Activated T-cell treated with anti-CD3 and anti-CD28 coated beads, Interleukin-2, amount 50 U/mL, for 72 hours (primary cell): ENCODE measurements at places on chromosomes 7 and 10. TPM values are rescaled to one million over a fixed set of nuclear protein-coding genes. Genes with fewer than 3 reads are reported as not detected.

- no peak overlapping the region for H3K4me3 ChIP-seq
- no peak for DNase-seq
- peaks cover 15% of the 10 kb centered on the region for H3K4me1 ChIP-seq
- H3K27me3 ChIP-seq: peaks cover 6% of the 10 kb centered on the region
- no peak overlapping the region for H3K27ac ChIP-seq
Measured at GRCh38 chr10:88803641-88804040, 1.1 kb downstream of the LIPM start.

The CTTNBP2 gene
- total RNA-seq: not detected

GRCh38 chr7:1545417-1546246 lies 10.4 kb downstream of the TMEM184A start:
- no peak overlapping the region for H3K27ac ChIP-seq
- no peaks in the 10 kb centered on the region for H3K27me3 ChIP-seq
- peaks cover 1% of the 10 kb centered on the region for H3K36me3 ChIP-seq
- no peaks in the 10 kb centered on the region for H3K4me1 ChIP-seq

- no peak for DNase-seq
- H3K36me3 ChIP-seq: no peaks in the 10 kb centered on the region
- H3K27ac ChIP-seq: peak overlapping the region; percentile 93
- peak overlapping the region; percentile 69 for H3K4me3 ChIP-seq
- H3K27me3 ChIP-seq: no peaks in the 10 kb centered on the region
Measured at GRCh38 chr7:105346138-105346537, 42.6 kb downstream of the SRPK2 start.

The RAMP3 gene
- not detected for total RNA-seq

DNA sequence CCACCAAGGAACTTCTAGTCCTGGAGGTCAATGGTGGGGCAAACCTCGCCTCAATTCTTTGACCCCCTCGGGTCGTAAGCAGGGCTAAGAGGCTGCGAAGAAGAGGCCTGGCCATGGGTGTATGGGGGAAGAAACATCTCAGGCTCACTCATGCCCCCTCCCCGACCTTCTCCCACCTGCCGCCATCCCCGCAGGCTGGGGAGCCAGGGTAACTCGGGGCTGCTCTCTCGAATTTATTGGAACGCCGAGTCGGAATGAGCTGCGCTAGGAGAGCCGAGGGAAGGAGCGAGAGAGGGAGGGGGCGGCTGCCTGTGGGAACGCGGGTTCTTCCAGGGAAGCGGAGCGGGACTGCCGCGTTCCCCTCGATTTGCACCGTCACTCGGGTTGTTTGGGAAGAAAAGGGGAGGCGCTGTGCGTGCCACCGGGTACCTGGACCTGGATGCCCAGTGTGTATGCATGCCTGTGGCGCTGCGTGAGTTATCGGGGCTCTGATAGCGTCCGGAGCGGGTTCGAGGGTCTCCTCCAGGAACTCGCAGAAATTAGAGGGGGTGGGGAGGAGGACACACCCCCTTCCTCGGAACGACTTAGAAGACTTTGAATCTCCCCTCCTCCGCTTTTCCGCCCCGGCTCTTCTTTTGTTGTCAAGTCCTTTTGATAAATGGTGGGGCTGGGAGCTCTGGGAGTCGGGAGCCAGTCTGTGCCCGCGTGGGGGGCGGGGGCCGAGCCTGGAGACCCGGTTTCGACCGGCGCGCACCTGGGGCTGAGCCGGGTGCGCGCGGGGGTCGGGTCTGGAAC lies 1.8 kb upstream of the ZNF503 start:
- peaks cover 44% of the 10 kb centered on the region for H3K4me1 ChIP-seq
- H3K4me3 ChIP-seq: peak overlapping the region; percentile 79
- H3K36me3 ChIP-seq: peaks cover 3% of the 10 kb centered on the region
- H3K27me3 ChIP-seq: peaks cover 62% of the 10 kb centered on the region

The ICA1 gene
- total RNA-seq: 2.7 TPM

The DPYSL4 gene
- 9.9 TPM for total RNA-seq

DNA sequence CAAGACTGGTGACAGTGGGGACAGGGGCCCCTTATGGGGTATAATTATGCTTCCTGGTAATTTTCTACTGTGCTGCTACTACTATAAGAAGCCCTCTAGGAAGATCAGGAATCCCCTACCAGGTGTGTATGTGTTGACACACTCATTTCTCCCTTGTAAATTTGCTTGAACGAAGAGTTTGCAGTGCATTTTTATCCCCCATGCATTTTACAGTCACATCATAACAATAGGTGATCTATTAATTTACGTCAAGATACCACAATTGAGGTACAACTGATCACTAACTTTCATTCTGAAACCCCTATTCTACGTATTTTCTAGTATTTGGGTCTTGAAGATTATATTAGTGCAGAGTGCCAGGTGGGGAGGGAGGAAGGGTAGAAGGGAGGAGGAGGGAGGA lies 252.2 kb downstream of the NSUN6 start:
- H3K4me1 ChIP-seq: no peaks in the 10 kb centered on the region
- H3K4me3 ChIP-seq: no peak overlapping the region
- no peak overlapping the region for H3K27ac ChIP-seq
- H3K27me3 ChIP-seq: peaks cover 14% of the 10 kb centered on the region
- DNase-seq: no peak

DNA sequence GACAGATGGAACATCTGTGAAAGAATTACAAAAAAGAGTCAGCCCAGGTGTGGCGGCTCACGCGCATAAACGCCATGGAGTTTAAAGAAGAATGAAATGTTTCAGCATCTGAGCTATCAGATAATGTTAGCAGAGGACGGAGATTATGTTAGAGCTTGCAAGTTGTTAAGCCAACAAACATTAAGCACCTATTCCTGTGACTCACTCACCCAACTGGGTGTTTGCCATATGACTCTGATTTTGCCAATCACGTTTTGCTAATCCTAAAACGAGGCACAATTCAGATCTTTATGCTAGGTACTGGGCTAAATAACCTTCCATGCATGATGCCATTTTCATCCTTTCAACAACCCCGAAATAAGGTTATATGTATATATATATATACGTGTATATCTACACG lies 29.0 kb upstream of the CCNY start:
- H3K4me1 ChIP-seq: peaks cover 7% of the 10 kb centered on the region
- peaks cover 23% of the 10 kb centered on the region for H3K27me3 ChIP-seq
- no peak overlapping the region for H3K4me3 ChIP-seq

DNA sequence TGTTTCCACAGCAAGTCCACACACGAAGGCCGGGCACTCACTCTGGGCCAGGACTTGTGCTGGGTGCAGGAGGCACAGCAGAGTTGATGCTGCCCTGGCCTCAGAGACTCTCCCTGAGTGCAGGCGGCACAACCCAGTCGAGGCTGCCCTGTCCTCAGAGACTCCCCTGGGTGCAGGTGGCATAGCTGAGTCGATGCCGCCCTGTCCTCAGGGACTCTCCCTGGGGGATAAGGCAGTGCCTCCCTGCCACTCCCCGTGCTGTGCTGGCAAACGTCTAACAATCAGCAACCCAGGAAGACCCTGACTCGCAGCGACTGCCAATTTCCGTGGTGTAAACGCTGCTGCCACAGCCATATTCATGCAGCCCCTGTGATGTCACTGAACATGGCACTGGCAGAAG lies 93.1 kb downstream of the PDGFA start:
- no peaks in the 10 kb centered on the region for H3K36me3 ChIP-seq
- H3K27ac ChIP-seq: no peak overlapping the region
- no peaks in the 10 kb centered on the region for H3K4me1 ChIP-seq
- no peaks in the 10 kb centered on the region for H3K27me3 ChIP-seq

- no peak for DNase-seq
- H3K27ac ChIP-seq: no peak overlapping the region
- peaks cover 8% of the 10 kb centered on the region for H3K4me1 ChIP-seq
Measured at GRCh38 chr7:116966601-116967000, 13.3 kb downstream of the ST7 start.

- DNase-seq: no peak
- no peaks in the 10 kb centered on the region for H3K4me1 ChIP-seq
- no peak overlapping the region for H3K27ac ChIP-seq
- H3K4me3 ChIP-seq: no peak overlapping the region
- H3K27me3 ChIP-seq: peaks cover 10% of the 10 kb centered on the region
- H3K36me3 ChIP-seq: no peaks in the 10 kb centered on the region
Measured at GRCh38 chr7:54856856-54857255, 97.8 kb upstream of the SEC61G start.

- no peaks in the 10 kb centered on the region for H3K36me3 ChIP-seq
- H3K27ac ChIP-seq: no peak overlapping the region
- no peak overlapping the region for H3K4me3 ChIP-seq
- H3K4me1 ChIP-seq: peaks cover 33% of the 10 kb centered on the region
Measured at GRCh38 chr10:79052291-79053080, 16.3 kb upstream of the ZMIZ1 start.

DNA sequence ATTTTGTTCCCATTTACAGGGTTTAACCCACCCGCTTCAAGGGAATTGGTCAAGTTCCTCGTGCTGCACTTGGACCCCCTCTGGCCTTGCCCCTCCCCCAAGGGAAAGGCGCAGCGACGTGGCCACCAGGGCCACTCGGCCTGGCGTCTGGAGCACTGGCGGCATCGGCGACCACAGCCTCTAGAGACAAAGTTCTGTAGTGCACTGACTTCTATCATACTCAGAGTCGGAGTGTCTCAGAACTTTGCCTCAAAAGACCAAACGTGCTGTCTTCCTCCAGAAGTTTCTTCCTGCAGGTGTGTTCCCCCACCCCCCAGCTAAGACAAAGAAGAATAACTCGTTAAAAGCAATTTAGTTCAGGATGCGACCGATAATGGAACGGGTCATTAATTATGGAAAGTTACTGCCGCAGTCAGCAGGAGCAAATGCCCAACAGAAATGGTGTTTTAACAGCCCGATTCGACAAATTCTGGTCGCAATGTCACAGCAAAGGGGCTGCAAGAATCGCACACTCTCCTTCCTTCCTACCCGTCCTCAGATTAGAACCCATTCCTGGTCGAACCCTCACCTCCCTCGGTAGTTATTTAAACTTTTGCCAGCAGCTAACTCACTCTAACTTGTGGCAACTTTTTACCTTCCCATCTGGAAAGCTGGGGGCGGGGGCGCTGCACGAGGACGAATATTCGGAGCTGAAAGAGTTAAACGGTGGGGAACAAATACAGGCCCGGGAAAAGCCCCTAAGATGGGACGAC lies 202.1 kb upstream of the NFE2L3 start:
- peaks cover 14% of the 10 kb centered on the region for H3K27me3 ChIP-seq
- peaks cover 20% of the 10 kb centered on the region for H3K4me1 ChIP-seq
- DNase-seq: no peak

DNA sequence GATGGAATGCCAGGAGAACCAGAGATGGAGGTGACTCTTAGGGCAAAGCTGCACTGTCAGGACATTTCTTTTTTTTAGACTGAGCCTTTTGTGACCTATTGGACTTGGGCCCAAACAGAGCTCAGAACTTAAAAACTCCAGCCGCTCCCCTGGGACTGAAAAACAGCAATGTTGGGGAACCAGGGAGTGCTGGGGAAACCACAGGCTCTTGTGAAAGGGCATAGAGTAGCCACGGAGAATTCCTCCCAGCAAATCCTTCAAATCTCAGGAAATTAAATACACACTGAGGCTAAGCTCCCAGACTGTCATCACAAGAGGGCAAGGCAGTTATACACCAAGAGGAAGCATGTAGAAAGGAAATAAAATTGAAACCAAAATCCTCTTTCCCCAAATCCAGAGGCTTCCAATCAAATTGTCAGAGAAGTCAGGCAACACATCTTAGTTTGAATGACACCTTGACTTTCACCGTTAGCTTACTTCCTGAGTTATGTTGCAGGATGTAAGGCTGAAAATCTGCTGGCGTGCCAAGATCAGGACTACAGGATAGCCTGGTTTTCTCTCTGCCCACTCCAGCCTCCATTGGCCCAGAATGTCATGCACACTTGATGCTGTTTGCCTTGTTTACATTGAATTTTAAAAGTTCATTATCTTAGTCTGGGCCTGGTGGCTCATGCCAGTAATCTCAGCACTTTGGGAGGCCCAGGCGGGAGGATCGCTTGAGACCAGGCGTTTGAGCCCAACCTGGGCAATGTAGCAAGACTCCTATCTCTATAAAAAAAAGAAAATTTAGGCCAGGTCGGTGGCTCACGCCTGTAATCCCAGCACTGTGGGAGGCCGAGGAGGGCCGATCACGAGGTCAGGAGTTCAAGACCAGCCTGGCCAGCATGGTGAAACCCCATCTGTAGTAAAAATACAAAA lies 2.6 kb upstream of the RFC2 start:
- peaks cover 10% of the 10 kb centered on the region for H3K4me1 ChIP-seq
- H3K36me3 ChIP-seq: peaks cover 4% of the 10 kb centered on the region
- no peak overlapping the region for H3K4me3 ChIP-seq
- DNase-seq: no peak

DNA sequence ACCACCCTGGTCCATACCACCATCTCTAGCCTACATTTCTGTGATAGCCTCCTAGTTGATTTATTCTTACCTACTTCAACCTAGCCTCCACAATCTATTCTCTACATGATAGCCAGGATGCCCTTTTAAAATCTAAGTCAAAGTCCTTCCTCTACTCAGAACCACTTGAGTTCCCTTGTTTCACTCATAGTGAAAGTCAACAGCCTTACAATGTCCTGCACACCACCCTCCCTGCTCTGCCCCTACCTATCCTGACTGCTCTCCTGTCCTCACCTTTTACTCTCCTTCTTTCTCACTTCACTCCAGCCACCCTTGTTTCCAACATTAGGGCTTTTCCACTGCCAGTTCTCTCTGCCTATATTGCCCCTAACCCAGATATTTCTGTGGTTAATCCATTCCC lies 146.7 kb downstream of the GRM3 start:
- no peak overlapping the region for H3K4me3 ChIP-seq
- H3K27me3 ChIP-seq: no peaks in the 10 kb centered on the region
- DNase-seq: no peak
- H3K36me3 ChIP-seq: no peaks in the 10 kb centered on the region
- H3K27ac ChIP-seq: no peak overlapping the region

- H3K27ac ChIP-seq: no peak overlapping the region
- no peaks in the 10 kb centered on the region for H3K36me3 ChIP-seq
- H3K27me3 ChIP-seq: peaks cover 15% of the 10 kb centered on the region
Measured at GRCh38 chr10:77157248-77158019, 480.2 kb downstream of the KCNMA1 start.

DNA sequence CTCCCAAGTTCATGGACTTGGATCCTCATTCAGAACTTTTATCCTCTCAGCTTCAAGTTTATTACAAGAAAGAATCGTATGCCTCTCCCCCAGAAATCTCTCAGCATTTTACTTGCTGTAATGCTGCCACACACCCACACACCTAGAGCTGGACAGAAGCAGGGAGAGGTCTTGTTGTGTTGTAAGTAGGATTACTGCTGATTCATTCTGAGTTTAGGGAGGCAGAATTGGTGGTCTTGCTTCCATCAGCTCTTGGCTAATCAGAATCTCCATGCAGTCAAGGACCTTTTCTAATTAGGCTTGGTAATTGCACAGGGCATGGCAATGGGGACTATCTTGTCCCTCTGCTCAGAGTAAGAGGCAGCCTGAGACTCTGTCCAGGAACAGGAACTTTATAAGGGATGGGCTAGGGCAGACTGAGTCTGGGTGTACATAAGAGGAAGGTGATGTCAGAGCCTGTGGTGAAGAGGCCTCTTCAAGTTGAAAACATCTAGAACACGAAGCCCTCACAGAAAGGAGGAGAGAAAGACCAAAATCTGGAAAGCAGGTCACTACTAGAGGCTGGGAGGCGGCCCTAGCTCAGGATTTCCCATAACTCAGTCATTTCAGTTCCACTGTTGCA lies 7.0 kb upstream of the PTPRE start:
- H3K4me1 ChIP-seq: no peaks in the 10 kb centered on the region
- no peak overlapping the region for H3K27ac ChIP-seq
- no peak overlapping the region for H3K4me3 ChIP-seq
- H3K36me3 ChIP-seq: peaks cover 2% of the 10 kb centered on the region
- peaks cover 21% of the 10 kb centered on the region for H3K27me3 ChIP-seq

- no peak overlapping the region for H3K27ac ChIP-seq
- H3K36me3 ChIP-seq: no peaks in the 10 kb centered on the region
- H3K27me3 ChIP-seq: peaks cover 24% of the 10 kb centered on the region
- no peaks in the 10 kb centered on the region for H3K4me1 ChIP-seq
- no peak overlapping the region for H3K4me3 ChIP-seq
Measured at GRCh38 chr7:1367501-1368183, 91.6 kb downstream of the MICALL2 start.
